ENCODE measurements at places on chromosomes 6 and 20. TPM values are rescaled to one million over a fixed set of nuclear protein-coding genes. Genes with fewer than 3 reads are reported as not detected.

The GJA10 gene
- total RNA-seq, result not detected

The SPTLC3 gene
- 0.71 TPM for total RNA-seq

The SPO11 gene
- total RNA-seq, result not detected

The DEFB118 gene
- not detected for total RNA-seq

The SLC22A23 gene
- 16.4 TPM for total RNA-seq

The PPP1R3D gene
- 7.6 TPM for total RNA-seq

The MUC21 gene
- total RNA-seq, result not detected

The FAM209B gene
- not detected for total RNA-seq

The SIRPD gene
- total RNA-seq, result not detected

The HLA-DRA gene
- not detected for total RNA-seq

The RCAN2 gene
- not detected for total RNA-seq

The PHF3 gene
- total RNA-seq, result 53.1 TPM

The CAP2 gene
- 15.8 TPM for total RNA-seq

The HIVEP2 gene
- total RNA-seq, result 3.6 TPM

The PEX7 gene
- total RNA-seq, result 7.9 TPM

The CLVS2 gene
- total RNA-seq, result not detected

The SLC2A10 gene
- 6.5 TPM for total RNA-seq

The OPRL1 gene
- 2.0 TPM for total RNA-seq

The RIMS4 gene
- not detected for total RNA-seq

The CDH22 gene
- total RNA-seq, result not detected

The NCOA7 gene
- 38.1 TPM for total RNA-seq

The HTR1B gene
- 64.4 TPM for total RNA-seq

The ID1 gene
- 213 TPM for total RNA-seq

The FAM217A gene
- not detected for total RNA-seq

The HCRTR2 gene
- total RNA-seq, result not detected

The TNFRSF6B gene
- 37.0 TPM for total RNA-seq

The SLC17A1 gene
- not detected for total RNA-seq

The LCA5 gene
- total RNA-seq, result 6.1 TPM

The RNF182 gene
- 0.25 TPM for total RNA-seq

The CGA gene
- not detected for total RNA-seq

The ELOVL2 gene
- total RNA-seq, result not detected

The MYB gene
- total RNA-seq, result 0.13 TPM

The RAD21L1 gene
- 0.14 TPM for total RNA-seq
